ENCODE measurements at places on chromosomes 2 and 18.

GRCh38 chr2:64274399-64275173, 130.4 kb upstream of the PELI1 start:
- DNase-seq, result no peak

GRCh38 chr18:76486574-76486973, 8.5 kb downstream of the ZNF516 start:
- DNase-seq, result no peak

GRCh38 chr2:20178666-20179465, 46.1 kb downstream of the SDC1 start:
- DNase-seq, result no peak

- no peak for DNase-seq
These were observed 107.9 kb downstream of the CCDC85A start for GRCh38 chr2:56291711-56292110.

GRCh38 chr2:184596819-184597411, 1.4 kb upstream of the ZNF804A start:
- no peak for DNase-seq

DNA sequence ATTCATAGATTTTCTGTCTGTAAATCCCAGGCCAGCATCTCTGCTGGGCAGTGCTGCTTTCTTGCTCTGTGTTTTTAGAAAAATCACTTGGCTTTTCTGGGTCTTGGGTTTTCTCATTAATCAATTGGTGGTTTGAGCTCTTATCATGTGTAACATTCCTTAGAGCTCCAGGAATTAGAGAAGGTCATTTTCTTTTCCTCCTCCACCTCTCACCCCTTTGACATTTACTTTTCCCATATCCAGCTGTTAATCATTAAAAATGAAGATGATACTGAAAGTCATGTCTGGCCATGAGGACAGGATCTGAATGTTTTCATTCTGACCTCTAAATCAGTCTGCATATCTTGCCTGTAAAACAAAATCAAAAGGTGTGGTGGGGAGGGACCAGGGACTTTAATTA, 111.0 kb downstream of the LRRTM1 start:
- DNase-seq, result no peak

- DNase-seq, result no peak
These were observed 53.4 kb downstream of the ZNF638 start for GRCh38 chr2:71385012-71385411.

- peak; percentile 18 for DNase-seq
These were observed 249.8 kb upstream of the GCFC2 start for GRCh38 chr2:75960472-75961009.

- no peak for DNase-seq
These were observed at the start of gene DPP4 for GRCh38 chr2:162073888-162074631. Gene DPP4 (minus strand): TSS chr2:162074215. CDS start chr2:162073981, 234 bp downstream.

DNA sequence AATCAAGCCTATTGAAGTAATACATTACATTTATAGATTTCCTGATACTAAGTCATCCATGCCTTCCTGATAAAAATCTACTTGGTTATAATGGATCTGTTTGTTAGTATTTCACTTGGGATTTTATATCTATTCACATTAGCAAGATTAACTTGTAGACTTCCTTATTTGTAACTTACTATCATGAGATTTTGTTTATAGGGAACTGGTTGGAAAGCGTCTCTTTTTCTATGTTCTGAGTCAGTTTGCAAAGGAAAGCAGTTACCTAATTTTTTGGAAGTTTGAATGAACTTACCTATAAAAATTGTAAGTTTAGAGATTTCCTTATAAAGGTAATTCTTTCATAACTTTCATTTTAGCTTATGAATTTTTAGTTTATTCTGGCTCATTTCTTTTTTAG, 141.4 kb downstream of the SMAD7 start:
- DNase-seq, result no peak

DNA sequence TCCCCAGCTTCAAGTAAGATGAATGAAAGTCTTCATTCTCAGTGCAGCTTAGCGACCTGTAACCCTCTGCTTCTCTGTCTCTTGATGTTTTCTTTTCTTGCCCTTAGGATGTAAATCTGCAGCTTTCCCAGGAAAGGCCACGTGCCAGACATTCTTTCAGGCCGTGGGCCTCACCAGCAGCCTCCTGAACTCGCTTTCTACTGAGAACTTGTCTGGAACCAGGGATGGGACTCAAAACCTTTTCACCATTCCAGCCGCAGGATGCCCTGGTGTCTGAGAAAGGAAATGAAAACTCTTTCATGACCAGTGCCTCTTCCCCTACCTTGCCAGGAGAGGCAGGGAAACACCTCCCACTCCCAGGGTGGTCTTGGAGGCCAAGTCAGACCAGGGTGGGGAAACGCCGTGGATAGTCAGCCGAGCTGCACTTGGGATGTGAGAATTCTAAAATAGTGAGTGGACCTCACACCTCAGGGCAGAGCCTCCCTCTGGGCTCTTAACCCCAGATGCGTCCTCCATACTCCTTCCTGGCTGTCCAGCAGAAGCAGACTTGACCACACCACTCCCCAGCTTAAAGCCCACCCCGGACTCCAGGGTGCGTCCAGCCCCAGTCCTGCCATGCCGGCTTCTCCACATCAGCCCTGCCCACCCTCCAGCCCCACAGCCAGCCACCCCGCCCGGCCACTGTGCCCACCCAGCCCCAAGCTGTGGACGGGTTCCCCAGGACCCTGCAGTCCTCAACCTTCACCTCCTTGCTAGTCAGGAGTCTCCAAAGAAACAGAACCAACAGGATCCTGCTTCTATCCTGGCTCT, 115.5 kb downstream of the TWIST2 start:
- DNase-seq, result no peak

GRCh38 chr2:231947694-231948093, 13.8 kb upstream of the DIS3L2 start:
- DNase-seq, result no peak

GRCh38 chr2:68770271-68771111, 35.9 kb downstream of the ARHGAP25 start:
- DNase-seq, result no peak

GRCh38 chr2:11402436-11402835, 58.0 kb upstream of the ROCK2 start:
- DNase-seq, result no peak

GRCh38 chr2:113799375-113799774, 42.9 kb upstream of the SLC35F5 start:
- no peak for DNase-seq

GRCh38 chr2:196952936-196953335, 26.4 kb upstream of the PGAP1 start:
- no peak for DNase-seq

DNA sequence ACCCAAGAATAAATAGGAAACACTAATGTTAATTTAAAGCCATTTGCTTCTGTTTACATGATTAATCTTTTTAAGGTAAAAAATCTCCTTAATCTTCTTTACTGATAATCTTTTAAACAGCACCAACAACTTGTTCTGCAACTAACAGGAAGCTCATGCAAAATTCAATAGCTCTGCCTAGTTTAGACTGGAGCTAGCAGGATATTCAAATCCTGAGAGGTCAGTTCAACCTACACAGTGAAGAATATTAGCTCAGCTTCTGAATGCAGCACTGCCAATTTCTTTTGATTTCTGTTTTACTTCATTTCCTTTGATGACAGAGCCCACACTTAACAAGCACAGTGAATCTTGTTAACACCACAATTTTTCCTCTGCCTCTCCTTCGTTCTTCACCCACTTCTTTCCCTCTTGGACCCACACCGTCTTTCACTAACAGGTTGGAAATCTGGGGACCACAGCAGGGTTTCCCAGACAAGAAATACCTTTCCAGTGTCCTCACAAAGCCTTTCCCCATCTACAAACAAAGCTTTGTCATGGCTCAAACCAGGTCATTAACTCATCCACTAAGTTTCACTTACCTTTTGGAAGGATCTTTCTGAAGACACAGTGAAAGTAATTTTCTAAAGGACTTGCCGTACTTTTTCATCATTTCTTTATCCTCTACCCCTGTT, 109.8 kb downstream of the STK39 start:
- DNase-seq, result no peak

DNA sequence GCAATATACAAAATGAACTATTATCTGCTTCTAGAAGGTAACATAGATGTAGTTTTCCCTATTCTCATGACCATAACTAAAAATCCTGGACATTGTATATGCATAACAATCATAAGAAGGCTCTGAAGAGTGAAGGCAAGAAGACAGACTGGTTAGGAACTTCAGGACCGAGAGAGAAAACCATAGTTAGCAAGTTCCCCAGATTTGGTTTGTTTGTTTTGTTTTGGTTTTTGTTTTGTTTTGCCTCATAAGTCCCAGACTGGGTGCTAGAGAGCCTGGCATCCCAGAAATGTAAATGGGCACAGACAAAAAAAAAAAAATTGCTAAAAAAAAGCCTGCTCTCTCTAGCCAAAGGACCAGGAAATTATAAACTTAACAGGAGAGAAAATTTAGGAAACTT, 192.2 kb upstream of the FBXO11 start:
- no peak for DNase-seq

- DNase-seq, result no peak
These were observed 24.5 kb downstream of the CYP27A1 start for GRCh38 chr2:218806346-218806978.

DNA sequence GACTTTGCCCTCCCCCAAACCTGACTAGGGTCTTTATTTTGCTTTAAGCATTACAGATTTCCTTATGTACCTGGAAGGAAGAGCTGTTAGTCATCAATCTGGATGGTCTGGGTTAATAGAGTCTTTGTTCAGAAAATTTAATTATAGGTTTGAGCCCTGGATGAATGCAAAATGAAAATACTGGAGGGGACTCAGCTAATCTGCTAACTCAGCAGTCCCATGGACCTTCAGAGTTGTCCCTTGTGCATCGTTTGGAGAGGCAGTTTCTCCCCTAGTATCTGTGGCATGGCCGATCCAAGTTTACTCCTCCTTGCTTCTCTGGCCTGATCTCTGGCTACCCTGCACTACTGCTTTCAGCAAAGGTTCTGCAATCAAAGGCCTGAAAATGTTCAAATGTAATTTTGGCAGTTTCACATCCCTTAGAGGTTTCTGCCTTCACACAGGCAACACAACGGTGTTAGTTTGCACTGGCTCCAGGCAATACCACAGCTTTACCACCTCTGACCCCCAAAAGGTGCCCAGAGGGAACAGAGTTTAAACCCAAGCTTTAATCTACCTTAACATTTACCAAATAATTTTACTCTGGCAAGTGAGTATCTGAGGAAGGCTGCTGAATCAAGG, 134.3 kb downstream of the THADA start:
- DNase-seq, result no peak

- DNase-seq, result no peak
These were observed 8.0 kb upstream of the PDIA6 start for GRCh38 chr2:10820562-10820961.

DNA sequence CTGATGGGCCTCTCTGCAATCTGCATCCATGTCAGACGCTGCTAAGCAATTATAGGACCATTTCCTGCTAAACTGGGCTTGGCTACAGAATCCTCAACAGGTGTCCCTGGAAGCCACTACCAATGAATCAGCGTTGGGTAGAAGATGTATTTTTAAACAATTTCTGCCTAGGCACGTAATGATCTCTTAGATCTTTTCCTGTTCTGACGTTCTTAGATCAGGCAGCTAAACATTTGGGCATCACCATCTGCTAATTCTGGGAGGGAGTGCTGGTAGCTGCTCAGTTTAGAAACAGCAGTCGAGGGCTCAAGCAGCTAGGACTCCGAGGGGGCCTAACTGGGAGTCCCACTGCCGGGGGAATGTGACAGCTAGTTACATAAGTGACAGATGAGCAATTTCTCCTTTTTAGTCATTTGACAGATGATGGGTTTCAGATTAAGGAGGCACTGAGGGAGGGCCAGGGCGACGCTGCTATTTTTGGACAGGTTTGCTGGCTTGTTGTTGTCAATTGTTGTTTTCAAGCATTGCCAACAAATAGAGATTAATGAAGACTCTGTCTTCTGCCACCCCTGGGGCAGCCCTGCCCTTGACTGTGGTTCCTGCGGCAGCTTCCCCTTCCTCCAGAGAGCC, 92.7 kb downstream of the MRO start:
- no peak for DNase-seq

DNA sequence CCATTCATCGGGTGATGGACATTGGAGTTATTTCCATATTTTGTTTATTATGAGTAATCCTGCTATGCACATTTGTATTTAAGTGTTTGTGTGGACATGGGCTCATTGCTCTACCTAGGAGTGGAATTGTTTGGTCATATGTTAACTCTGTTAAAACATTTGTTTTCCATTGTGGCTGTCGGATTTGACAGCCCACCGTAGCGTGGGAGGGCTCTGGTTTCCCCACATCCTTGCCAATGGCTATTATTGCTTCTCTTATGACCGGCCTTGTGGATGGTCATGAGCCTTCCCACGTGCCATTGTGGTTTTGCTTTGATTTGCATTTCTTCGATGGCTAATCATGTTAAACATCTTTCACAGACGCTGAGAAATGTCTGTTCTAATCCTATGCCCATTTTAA, 92.0 kb downstream of the ZNF236 start:
- no peak for DNase-seq

GRCh38 chr2:13916066-13916465, 716.5 kb upstream of the LRATD1 start:
- no peak for DNase-seq

- DNase-seq, result no peak
These were observed 37.6 kb upstream of the PMAIP1 start for GRCh38 chr18:59861963-59862819.

DNA sequence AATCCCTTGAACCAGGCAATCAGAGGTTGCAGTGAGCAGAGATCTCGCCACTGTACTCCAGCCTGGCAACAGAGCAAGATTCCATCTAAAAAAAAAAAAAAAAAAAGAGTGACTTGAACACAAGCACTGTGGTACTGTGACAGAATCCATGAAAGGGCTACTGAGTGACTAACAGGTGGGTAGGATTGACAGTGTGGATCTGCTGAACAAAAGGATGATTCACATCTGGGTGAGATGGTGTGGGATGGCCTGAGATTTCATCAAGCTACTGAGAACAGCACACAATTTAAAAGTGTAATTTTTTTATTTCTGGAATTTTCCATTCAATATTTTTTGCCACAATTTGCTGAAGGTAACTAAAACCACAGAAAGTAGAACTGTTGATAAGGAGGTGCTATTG, 13.3 kb upstream of the SP3 start:
- no peak for DNase-seq

GRCh38 chr2:162125138-162125537, 26.9 kb downstream of the GCG start:
- no peak for DNase-seq

GRCh38 chr2:26471766-26472706, 5.9 kb downstream of the OTOF start:
- no peak for DNase-seq

DNA sequence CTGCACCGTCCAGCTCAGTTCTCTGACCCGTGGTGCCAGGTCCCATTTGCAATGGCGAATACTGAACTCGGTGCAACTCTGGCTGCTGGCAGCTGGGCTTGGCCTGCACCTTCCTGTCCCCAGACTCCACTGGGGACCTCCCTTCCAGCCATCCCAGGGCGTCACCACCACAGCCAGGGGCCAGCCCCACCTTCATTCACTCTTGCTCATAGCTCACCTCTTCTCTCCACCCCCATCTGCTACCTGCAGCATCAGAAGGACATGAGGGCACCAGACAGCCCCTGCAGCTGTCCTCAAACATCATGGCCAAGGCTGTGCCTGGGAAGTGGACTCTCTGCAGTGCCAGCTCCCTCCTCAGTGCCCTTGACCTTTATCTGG, 16.2 kb upstream of the ALPI start:
- DNase-seq, result no peak

- no peak for DNase-seq
These were observed 249.7 kb downstream of the SP3 start for GRCh38 chr2:173715441-173715840.

Data from CMK (cell line).